ENCODE measurements at places on chromosomes 4 and X. TPM values are rescaled to one million over a fixed set of nuclear protein-coding genes. Genes with fewer than 3 reads are reported as not detected.

EPGN gene
- not detected for polyA plus RNA-seq

DNAAF6 gene
- not detected for polyA plus RNA-seq

DLG3 gene
- 8.1 TPM for polyA plus RNA-seq

PCDH11X gene
- not detected for polyA plus RNA-seq

MTNR1A gene
- 0.08 TPM for polyA plus RNA-seq

COX7B gene
- 499 TPM for polyA plus RNA-seq

Data from HepG2 (cell line).